Fibroblast of skin of right biceps (primary cell): ENCODE measurements at places on chromosomes 6 and 20.

- peak; percentile 38 for DNase-seq
Measured at GRCh38 chr6:14751645-14752175, 494.2 kb upstream of the JARID2 start.

DNA sequence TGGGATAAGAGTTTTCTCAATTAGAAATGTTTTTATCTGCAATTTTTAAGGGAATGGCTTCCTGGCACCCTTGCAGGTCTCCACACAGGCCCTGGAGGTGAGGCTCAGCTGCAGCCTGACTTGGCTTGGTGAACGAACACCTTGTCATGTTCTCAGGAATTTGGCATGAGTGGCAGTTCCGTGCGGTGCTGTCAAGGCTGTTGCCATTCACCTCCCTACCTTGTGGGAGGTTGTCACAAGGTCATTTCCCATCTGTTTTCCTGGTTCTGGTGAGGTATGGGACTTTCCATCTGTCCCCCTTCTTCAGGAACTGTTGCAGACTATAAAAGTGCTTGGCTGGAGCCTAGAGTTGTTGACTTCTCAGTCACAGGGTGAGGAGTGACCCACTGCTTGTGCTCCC is 82.9 kb downstream of the ELOVL4 start:
- no peak for DNase-seq

GRCh38 chr6:155461556-155461955 is 5.9 kb upstream of the NOX3 start:
- DNase-seq: peak; percentile 55

DNA sequence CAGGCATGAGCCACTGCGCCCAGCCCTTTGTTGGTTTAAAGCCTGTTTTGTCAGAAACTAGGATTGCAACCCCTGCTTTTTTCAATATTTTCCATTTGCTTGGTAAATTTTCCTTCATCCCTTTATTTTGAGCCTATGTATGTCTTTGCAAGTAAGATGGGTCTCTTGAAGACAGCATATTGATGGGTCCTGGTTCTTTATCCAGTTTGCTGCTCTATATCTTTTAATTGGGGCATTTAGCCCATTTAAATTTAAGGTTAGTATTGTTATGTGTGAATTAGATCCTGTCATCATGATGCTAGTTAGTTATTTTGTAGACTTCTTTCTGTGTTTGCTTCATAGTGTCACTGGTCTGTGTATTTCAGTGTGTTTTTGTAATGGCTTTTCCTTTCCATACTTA is 46.8 kb downstream of the ZC2HC1B start:
- no peak for DNase-seq

DNA sequence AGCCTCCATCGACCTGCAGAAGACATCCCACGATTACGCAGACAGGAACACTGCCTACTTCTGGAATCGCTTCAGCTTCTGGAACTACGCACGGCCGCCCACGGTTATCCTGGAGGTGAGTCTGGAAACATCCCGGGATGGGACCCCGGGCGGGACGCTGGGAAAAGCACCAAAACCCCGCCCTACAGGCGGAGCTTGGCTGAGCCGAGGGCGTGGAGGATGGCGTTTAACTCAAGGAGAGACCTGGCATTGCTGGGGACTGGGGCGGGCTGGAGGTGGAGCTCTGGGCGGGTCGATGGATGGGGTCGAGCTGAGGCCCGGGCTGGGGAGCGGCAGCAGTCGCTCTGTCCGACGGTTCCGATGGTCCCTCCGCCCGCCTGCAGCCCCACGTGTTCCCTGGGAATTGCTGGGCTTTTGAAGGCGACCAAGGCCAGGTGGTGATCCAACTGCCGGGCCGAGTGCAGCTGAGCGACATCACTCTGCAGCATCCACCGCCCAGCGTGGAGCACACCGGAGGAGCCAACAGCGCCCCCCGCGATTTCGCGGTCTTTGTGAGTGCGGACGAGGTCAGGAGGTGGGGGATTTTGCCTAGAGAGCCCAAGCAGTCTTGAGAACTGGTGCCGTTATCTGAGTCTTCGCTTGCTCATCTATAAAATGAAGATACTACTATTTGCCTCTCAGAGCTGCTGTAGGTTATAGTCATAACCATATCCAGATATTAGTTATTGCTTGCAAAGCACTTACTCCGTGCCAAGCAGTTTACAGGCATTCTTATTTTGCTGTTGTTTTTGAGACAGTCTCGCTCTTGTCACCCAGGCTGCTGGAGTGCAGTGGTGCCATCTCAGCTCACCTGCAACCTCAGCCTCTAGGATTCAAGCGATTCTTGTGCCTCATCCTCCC is 3.8 kb downstream of the SPAG4 start:
- DNase-seq: peak; percentile 86

GRCh38 chr6:71179249-71179885 is 109.2 kb upstream of the OGFRL1 start:
- no peak for DNase-seq
